Activated CD4-positive, CD25-positive, alpha-beta regulatory T cell treated with anti-CD3 and anti-CD28 coated beads, Interleukin-2, amount 50 U/mL, for 72 hours (primary cell): ENCODE measurements at places on chromosomes 11 and 22.

DNA sequence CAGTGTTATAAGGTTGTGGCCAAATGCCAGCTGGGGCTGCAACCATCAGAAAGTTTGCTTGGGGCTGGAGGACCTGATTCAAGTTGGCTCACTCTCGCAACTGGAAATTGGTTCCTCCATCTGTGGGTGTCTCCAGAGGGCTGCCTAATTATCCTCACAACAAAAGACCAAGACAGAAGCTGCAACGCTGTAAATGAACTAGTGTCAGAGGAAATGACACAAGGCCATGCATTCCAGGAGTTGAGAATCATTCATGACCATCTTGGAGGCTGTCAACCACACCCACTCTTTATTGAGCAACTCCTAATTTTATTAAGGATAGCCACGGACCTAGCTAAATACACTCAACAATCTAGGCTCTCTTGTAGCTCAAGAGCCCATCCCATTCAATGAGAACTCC lies 1060.8 kb downstream of the OPCML start:
- DNase-seq = no peak

DNA sequence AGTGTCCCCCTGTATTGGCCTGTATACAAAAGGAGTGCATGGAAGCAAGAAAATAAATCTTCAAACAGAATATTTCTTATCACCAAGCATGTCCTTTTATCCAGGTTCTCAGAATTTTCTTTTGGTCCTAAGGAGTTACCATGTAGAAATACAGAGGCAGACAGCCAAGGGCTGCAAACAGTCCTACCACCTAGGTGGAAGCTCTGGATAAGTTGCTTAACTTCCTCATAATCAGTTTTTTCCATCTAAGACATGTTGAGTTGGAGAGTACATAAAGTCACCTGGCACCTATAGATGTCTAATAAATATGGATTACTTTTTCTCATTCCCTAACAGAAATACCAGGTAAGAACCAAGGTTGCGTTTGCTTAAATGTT lies 57.0 kb upstream of the BLID start:
- DNase-seq = no peak

DNA sequence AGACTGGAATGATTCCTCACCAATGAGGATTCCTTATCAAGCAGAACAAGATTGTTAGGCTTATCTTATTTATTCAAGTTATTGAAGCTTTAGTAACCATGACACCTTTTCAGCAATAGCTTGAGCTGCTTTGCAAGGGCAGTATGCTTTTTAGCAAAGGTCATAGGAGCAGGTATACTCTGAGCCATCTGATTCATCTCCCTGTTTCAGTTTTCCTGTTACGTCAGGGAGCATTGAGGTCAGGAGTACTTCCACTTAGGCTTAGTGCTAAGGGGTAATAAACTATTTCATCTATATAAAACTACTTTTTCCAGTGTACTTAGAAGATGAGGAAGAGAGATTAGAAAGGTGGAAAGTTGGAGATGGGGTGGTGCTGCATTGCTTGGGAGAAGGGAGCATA lies 17.7 kb upstream of the ANKRD42 start:
- DNase-seq = no peak

DNA sequence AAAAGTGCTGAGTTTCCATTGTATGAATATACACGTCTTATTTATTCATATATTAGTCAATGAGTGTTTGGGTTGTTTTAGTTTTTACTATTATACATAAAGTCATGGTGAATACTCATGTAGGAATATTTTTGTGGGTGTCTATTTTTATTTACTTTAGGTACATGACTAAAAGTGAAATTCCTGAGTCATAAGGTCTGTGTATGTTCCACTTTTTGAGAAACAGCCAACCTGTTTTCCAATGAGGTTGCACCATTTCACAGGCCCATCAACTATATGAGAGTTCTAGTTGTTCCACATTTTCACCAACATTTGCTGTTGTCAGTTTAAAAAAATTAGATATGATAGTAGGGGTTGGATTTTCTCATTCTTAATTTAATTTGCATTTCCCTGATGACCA lies 6.6 kb upstream of the OR6X1 start:
- no peak for DNase-seq
